ENCODE measurements at places on chromosomes 7 and 10.

DNA sequence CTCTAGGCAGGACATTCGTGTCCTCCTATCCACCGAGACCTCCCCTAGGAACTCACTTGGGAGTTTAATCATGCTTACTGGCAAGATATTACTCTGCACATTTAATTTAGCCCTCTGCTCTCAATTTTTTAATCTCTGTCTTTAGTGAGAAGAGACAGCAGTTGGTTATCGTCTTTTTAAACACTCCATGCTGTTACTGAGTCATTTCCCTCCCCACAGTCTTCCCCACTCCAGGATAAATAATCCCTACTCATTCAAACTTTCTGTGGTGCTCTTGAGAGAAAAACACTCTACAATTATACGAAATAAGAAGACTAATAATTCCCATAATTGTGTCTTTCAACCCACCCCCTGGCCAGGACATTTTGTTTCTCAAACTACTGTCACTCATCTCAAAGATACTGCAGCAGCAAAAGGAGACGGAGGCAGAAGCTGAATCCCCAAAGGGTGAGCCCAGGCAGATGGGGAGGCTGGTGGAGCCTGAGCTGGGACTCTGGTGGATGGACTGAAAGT lies 84.2 kb downstream of the ANK3 start:
- DNase-seq = no peak

GRCh38 chr7:151339651-151340382 lies 1.8 kb upstream of the NUB1 start:
- no peak for DNase-seq

DNA sequence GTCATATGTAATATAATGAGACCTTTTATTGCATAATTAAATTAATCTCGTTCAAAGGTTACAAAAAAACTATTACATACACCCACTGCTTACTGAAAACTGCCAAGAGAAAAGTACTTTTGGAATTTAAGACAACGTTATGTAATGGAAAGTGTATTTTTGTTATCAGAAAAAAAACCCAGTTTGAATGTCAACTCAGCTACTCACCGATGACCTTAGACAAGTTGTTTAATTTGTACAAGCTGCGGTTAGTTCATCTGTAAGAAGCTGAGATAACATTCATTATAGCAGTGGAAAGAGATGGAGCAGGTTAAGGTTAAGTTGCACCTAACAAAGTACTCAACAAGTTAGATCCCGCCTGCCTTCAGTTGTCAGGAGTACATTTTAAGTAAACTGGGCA lies 1.1 kb downstream of the PSMA2 start:
- DNase-seq = no peak

DNA sequence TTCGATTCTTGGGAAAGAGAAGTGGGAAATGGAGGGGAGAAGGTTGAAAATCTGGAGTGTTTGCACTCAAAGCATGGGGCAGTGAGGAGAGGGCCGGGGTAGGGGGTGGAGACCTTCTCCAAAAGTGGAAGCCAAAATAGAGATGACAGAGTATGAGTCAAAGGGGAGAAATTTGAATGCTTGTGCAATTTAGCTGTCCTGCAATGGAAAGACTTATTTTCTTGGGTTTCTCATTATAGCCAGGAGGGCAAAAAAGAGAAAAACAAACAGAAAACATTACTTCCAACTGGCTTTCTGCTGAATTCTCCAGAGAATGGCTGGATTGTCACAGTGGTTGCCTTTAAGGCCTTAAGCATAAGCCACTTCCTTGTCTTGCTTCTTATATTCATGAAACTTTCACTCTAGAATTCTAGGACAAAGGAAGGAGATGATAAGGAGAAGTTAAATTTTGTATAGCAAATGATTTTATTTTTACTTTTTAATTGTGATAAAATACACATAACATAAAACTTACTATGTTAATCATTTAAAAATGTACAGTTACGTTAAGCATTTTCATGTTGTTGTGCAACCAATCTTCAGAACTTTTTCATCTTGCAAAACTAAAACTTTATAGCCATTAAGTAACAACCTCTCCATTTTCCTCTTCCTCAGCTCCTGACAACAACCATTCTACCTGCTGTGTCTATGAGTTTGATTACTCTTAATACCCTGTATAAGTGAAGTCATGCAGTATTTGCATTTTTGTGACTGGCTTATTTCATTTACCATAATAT lies 100.2 kb downstream of the GPR85 start:
- peak; percentile 24 for DNase-seq

GRCh38 chr7:37833107-37833817 lies 15.1 kb upstream of the NME8 start:
- DNase-seq = peak; percentile 16

- DNase-seq = no peak
Measured at GRCh38 chr7:47423196-47423595, 158.7 kb downstream of the TNS3 start.

DNA sequence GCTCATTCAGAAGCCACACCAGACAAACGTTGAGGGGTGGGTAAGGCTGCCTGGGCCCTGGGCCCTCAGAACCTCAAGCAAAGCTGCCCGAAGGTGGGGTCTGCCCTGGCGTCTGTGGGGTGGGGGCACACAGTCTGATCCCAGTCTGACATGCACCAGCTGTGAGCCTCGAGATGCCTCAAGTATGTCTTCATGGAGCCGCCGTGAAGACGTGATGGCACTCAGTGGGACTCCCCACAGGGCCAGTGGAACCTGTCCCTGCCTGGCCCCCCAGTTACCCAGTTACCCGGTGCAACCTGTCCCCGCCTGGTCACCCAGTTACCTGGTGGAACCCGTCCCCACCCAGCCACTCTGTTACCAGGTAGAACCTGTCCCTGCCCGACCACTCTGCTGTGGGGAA lies 351.2 kb downstream of the PTPRN2 start:
- DNase-seq = no peak

GRCh38 chr7:116843378-116843777 lies 19.0 kb upstream of the CAPZA2 start:
- no peak for DNase-seq

- DNase-seq = no peak
Measured at GRCh38 chr7:17526621-17527020, 228.2 kb downstream of the AHR start.

GRCh38 chr7:2471396-2471795 lies 4.8 kb downstream of the GRIFIN start:
- DNase-seq = no peak

GRCh38 chr10:80492848-80493521 lies 38.9 kb downstream of the TSPAN14 start:
- no peak for DNase-seq

- no peak for DNase-seq
Measured at GRCh38 chr10:97879241-97879640, 29.6 kb downstream of the GOLGA7B start.

GRCh38 chr10:13347043-13347499 lies 1.0 kb downstream of the SEPHS1 start:
- no peak for DNase-seq

DNA sequence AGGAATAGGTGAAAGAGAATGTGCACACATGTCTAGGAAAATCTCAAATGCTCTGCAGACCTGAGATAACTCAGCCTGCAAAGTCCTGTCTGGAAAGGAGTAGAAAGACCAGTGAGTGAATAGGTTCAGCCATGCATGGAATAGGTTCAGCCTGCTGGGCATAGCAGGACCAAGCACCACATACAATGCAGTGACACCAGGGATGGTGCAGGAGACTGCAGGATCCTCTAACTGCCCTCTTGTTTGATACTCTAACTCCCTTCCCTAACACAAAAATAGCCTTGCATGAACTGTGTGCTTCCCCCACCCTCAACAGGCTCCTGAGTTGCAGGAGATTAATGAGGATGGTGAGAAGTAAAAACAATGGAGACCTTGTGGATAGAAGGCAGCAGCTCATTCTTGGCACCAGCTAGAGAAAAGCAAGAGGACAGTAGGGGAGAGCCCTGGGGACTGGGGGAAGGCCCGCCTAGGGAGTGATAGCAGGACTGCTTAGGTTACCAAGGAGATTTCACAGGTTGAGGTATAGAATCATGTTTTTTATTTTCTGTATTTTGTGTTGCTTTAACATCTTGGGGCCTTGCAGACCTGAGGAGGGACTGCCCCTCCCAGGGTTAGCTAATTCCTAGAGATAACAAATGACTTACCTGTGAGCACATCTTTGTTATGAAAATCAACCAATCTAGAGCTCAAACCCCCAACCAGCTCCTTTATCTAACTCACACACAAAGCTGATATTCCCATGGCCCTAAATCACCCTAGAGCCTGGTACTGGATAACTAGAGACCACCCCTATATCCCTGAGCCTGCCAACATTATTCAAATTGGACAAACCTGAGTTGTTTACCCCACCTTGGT lies 187.8 kb downstream of the PLPP4 start:
- no peak for DNase-seq

DNA sequence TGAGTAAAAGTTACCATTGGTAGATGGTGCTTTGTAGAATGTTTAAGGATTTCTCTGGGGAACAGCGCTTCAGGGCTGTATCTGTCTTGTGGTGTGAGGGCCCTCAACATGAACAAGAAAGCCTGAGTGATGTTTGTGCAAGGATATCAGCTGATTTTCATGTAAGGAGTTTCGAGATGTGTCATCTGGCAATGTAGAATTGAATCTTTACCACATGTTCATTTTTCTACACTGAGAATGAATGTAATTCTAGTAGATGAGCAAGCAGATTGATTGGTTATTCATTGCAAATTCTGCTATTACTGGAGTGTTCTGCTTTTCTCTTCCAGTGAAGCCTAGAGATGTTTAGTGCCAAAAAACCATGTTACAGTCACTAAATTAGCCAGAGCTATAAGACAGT lies 87.7 kb downstream of the ST7 start:
- DNase-seq = peak; percentile 44

DNA sequence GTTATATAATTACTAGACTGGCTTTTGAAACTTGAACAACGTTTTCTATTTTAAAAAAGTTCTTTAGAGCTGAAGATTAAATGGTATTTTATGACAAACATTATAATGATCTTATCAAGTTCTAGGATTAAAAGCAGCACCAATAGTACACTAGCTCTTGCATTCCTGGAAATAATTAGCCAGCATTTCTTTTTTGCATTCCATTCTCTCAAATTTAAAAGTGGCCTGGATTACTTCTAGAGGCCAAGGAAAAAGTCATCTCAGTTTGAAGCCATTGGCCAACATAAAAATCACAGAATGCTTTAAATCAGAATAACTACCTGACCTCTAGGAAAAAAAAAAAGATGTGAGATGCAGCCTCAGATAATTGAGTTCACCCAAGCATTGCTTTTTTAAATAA lies 1326.4 kb upstream of the SORCS1 start:
- no peak for DNase-seq

DNA sequence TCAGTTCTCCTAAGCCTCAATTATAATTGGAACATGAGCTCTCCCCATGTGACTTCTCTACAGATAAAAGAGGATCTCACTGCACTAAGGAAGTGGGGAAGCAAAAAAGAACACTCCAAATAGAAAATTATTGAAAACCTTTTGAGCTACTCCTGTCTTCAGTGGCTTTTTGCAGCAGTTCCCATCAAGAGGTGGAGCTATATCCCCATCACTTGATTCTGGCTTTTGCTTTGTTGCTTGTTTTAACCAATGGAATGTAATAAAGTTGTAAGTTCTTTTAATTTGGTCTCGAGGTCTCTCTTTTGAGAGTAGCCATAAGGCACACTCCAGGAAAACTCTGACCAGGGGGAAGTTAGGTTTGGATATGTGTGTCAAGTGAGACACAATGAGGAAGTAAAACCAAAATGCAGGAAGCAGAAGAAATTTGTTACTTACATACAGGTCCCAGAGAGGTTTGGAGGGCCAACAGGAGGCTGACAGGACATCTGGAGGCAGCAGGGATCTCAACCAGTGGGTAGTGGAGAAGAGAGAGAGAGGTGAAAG lies 569.4 kb downstream of the HTR7 start:
- DNase-seq = no peak

- no peak for DNase-seq
Measured at GRCh38 chr10:5953676-5954075, 23.7 kb downstream of the IL15RA start.

GRCh38 chr7:101736084-101736483 lies 81.3 kb upstream of the CUX1 start:
- DNase-seq = no peak

DNA sequence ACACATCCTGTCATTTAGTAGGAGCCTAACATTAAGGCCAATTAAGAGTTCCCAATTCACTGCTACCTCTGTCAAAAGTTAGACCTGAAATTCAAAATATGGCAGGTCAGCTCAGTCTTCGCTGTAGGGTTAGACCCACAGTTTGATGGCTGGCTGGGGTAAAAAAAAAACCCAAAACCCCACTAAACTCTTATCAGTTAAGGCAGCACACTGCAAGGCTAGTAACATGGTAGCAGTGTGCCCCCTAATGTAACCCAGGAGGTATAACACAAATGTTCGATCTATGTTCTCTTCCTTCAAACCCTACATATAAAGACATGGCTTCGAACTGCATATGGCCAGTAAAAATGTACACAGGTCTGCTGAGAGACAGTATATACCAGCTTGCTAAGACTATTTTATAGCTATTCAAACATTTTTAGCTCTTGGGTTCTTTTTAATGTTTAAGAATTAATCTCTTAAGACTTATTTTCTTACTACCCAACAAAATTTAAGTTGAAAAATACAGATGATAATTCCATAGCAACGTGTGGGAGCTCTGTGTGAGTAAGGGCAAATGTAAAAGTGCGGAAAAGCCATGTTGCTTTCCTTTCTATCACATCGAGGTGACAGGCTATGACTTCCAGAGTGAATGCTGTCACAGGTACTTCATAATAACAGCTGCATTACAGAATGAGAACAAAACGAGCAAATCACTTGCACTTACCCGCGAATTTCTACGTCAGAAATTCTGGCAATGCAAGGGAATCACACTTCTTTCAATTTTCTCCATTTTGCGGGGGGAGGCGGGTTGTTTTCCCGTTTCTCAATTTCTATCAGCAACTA lies 168.4 kb upstream of the IMMP2L start:
- DNase-seq = no peak

GRCh38 chr10:38025283-38025682 lies 14.8 kb downstream of the ZNF33A start:
- no peak for DNase-seq

GRCh38 chr10:34666008-34666704 lies 148.9 kb downstream of the PARD3 start:
- peak; percentile 81 for DNase-seq

DNA sequence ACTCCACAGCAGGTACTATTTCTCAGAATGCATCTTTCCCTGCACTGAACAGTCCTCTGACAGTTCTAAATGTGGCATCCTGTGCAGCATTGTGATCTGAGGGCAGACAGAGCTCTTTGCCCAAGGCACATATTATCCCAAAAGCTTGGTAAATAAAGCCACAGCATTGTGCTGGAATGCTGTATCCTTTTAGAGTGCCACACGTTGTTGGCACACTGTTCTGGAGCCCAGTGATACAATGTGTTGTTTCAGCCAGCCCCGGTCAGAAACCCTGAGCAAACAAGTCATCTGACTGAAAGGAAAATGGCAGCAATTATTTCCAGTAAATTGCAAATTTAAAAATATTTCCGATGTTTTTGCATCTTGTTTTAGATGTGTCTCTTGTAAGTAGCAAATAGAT lies 45.4 kb downstream of the NAMPT start:
- DNase-seq = no peak

DNA sequence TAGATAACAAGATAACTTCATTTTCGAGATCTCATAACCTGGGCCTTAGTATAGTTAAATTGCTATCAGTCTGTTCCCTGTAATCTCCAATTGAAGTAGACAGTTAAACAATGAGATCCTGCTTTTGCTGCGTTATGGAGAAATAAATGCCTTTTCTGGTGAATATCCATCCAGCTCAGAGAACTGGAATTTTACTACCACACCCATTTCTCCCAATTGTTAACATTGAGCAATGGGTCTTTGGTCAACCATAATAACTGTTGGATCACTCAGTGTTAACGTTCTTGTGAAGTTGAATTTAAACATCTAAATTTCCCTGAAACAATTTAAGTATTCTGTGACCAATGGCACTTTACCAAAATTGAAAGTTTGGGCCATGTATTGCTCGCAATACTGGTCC lies 3.0 kb downstream of the CALU start:
- DNase-seq = peak; percentile 68

- peak; percentile 19 for DNase-seq
Measured at GRCh38 chr7:46812101-46812675, 769.7 kb downstream of the TNS3 start.

Data from GM04504 (cell line).